ENCODE measurements at places on chromosomes 16 and 17. TPM values are rescaled to one million over a fixed set of nuclear protein-coding genes. Genes with fewer than 3 reads are reported as not detected.

DOC2B gene
- 44.9 TPM for total RNA-seq

KRTAP17-1 gene
- not detected for total RNA-seq

TMED6 gene
- not detected for total RNA-seq

TBC1D3G gene
- not detected for total RNA-seq

TBC1D3I gene
- total RNA-seq: 0.26 TPM

CACNG1 gene
- not detected for total RNA-seq

NDRG4 gene
- 26.5 TPM for total RNA-seq

TPSAB1 gene
- 395 TPM for total RNA-seq

ABCC11 gene
- 0.57 TPM for total RNA-seq

KRTAP4-5 gene
- not detected for total RNA-seq

DLX3 gene
- 0.76 TPM for total RNA-seq

NOG gene
- not detected for total RNA-seq

MYH1 gene
- not detected for total RNA-seq

KRT12 gene
- total RNA-seq: not detected

PTX4 gene
- not detected for total RNA-seq

CDH5 gene
- total RNA-seq: 6.5 TPM

SIRT7 gene
- 52.6 TPM for total RNA-seq

HSF4 gene
- 23.0 TPM for total RNA-seq

PNPO gene
- total RNA-seq: 25.6 TPM

GRCh38 chr17:61160789-61161445 lies 238.7 kb upstream of the TBX2 start:
- no peak for DNase-seq

DNA sequence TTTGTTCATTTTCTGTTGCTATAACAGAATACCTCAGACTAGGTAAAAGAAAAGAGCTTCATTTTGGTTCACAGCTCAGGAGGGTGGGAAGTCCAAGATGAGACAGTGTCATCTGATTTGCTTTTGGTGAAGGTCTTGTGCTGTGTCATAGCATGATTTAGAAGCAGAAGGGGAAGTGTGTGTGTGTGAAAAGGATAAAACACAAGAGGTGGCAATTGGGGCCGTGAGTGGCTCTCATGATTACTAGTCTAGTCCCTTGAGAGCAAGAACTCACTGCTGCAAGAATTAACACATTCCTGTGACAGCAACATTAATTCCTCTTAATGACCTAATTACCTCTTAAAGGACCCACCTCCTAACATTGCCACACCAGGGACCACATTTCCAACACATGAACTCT lies 8.3 kb downstream of the SLC35G3 start:
- no peak for DNase-seq

GRCh38 chr16:67862623-67863583 lies 9.9 kb upstream of the EDC4 start:
- DNase-seq: no peak

- no peak for DNase-seq
These were observed 615.3 kb downstream of the TOX3 start for GRCh38 chr16:51931653-51932052.

- DNase-seq: no peak
These were observed 40.6 kb upstream of the ARL6IP1 start for GRCh38 chr16:18841833-18842525.

GRCh38 chr17:68356949-68357455 lies 65.7 kb downstream of the ARSG start:
- DNase-seq: no peak

- no peak for DNase-seq
These were observed 348.1 kb downstream of the FOXL1 start for GRCh38 chr16:86926181-86927094.

DNA sequence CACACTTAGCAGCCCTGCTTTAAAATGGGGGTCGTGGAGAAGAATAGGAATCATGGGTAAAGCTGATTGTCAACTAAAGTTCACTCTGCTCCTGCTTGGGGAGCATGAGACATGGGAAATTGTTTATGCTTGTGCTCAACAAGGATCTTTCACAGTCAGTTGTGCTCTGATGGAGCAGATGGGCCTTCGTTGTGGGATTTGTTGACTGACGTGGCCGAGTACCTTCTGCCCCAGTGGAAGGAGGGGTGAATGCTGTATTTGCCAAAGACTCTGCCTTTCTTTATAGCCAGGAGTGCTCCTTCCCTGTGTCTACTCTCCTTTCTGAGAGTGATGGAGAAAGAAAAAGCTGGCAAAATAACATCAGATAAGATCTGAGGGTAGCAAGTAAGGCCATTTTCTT lies 11.4 kb downstream of the ARSG start:
- no peak for DNase-seq

- DNase-seq: no peak
These were observed 713.2 kb downstream of the CDH11 start for GRCh38 chr16:64408699-64409098.

- DNase-seq: no peak
These were observed 121.5 kb downstream of the PCTP start for GRCh38 chr17:55872374-55872773.

- DNase-seq: no peak
These were observed 13.0 kb upstream of the SCIMP start for GRCh38 chr17:5247621-5248020.

- DNase-seq: no peak
These were observed 409.8 kb downstream of the CDH11 start for GRCh38 chr16:64712026-64712425.

GRCh38 chr17:81391293-81391935 lies 3.8 kb upstream of the BAHCC1 start:
- DNase-seq: no peak

GRCh38 chr16:28309811-28310311 lies 17.5 kb downstream of the SBK1 start:
- no peak for DNase-seq

DNA sequence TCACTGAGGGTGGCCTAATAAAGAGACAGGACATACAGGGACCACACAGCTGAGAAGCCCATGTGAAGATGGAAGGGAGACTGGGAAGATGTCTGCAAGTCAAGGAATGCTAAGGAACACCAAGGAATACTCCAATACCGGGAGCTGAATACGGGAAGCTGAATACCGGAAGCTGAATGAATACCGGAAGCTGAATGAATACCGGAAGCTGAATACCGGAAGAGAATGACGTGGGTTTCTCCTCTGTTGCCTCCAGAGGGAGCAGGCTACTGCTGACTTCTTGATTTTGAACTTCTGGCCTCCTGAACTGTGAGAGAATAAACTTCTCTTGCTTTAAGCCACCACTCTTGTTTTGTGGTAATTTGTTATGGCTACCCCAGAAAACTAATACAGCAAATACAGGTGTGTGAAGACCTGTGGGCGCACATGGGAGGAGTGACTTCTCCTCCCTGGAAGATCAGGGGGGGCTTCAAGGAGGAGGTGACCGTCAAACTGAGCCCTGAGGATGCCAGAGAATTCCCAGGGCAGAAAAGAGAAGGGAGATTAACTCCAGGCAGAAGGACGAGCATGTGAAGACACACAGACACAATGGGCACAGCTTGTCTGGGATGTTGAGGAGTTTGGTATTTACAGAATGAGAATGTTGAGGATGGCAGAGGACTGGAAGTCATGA lies 259.9 kb downstream of the IRF8 start:
- no peak for DNase-seq

DNA sequence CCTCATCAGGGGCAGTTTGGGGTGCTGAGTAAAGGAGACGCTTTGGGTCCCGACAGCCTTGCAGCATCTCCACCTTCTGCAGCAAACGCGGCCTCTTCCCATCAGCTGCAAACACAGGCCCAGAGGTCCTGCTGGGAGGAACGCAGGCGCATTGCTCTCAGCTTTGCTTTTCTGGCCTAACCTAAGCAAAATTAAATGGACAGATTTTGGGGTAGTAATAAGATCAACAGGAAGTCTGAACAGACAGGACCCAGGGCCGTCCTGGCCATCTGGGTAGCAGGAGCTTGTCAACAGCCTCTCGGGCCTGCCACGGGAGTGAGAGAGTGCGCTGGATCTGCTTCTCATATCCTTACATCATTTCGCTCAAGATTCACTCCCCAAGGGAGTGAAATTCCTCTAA lies 7.2 kb downstream of the NUBP1 start:
- DNase-seq: no peak

- DNase-seq: no peak
These were observed 448.1 kb upstream of the DYNLRB2 start for GRCh38 chr16:80092681-80093080.

DNA sequence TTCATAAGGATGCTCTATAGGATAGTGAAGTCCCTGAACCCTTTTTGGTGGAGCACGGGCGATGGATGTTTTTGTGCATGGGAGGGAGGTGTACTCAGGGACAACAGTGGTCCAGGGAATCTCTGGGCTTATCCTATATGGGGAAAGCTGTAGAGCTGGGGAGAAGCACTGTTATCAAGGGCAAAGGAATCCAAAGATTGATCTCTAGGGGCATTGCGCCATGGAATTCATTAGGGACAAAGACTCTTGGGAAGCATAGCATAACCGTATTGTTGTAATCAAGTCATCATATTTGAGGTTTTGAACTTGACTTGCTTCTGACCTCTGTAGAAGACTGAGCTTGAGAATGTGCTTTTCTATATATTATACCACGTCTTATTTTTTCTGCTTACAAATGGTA lies 172.9 kb upstream of the ZFHX3 start:
- no peak for DNase-seq

DNA sequence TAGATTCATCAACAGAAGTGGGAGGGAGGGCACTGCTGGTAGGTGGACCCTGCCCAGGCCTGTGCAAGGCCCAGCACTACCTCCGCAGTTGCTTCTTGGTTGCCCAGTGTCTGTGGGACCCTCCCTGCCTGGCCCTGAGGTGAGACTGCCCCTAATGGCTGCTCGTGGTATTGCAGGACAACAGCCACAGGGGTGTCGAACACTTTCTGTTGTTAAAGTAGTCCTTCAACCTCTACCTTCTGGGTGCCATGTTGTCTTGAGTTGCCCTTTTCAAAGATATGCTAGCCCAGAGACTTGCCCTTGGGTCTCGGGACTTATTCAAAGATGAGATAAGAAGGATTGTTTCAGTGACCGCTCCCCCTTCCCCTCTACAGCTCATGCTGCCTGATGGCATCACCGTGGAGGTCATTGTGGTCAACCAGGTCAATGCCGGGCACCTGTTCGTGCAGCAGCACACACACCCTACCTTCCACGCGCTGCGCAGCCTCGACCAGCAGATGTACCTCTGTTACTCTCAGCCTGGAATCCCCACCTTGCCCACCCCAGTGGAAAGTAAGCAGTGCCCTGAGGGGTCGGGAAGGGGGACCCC lies 29.1 kb downstream of the AKAP1 start:
- DNase-seq: no peak

DNA sequence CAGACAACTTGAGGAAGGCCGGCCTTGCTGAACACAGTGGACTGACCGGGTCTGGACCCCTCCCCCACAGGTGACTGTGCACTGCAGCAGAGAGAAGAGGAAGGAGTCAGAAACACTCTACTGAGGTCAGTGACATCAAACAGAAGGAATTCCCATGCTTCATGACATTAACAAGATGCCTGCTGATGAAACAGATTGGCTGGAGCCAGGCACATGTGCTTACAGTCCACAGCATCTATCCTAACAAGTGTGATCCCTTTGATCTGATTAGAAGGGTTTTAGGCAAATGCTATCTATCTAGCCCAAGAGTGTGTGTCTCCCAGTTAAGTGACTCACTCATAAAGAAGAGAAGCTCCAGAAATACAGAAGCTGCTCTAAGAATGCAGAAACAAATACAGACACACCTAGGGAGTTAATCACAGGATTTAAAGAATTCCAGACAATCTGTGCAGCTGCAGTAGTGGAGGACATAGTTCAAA lies 90.2 kb downstream of the SYCE1L start:
- DNase-seq: no peak

GRCh38 chr16:27505297-27506236 lies 44.1 kb downstream of the GTF3C1 start:
- no peak for DNase-seq

GRCh38 chr17:83149029-83149725 lies 69.8 kb downstream of the METRNL start:
- no peak for DNase-seq

- DNase-seq: no peak
These were observed 40.2 kb downstream of the NLRP1 start for GRCh38 chr17:5544115-5544514.

DNA sequence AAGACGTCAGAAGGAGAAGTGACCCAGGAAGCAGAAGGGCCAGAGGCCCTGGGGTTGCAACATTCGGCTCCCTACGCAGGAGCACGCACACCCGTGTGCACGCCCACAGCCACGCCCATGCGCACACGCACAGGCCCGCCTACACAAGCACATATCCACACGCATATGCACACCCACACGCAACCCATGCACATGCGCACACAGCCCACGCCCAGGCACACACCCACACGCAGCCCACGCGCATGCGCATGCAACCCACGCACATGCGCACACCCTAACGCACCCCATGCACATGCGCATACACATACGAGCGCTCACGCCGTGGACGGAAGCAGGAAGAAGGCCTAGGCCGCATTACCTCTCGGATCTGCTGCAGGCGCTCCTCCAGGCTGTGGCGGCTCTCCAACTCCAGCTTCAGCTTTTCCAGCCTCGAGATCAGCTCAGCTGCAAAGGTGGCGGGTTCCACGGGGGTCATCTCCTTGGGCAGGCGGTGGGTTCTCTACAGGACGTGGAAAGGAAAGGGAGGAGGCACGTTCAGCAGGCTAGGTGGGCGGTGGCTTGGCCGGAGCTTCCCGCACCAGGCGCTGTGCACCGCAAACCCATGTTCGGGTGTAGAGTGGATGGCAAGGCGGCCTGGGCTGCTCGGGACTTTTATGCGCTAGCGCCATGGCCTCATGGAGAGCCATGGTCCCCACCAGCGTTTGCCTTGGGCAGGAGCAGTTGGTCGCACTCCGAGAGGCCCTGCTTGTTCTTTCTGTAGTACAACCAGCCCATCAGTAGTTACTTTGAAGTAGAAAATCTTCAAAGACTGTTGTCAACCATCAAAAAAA lies 23.4 kb downstream of the AXIN2 start:
- DNase-seq: no peak

DNA sequence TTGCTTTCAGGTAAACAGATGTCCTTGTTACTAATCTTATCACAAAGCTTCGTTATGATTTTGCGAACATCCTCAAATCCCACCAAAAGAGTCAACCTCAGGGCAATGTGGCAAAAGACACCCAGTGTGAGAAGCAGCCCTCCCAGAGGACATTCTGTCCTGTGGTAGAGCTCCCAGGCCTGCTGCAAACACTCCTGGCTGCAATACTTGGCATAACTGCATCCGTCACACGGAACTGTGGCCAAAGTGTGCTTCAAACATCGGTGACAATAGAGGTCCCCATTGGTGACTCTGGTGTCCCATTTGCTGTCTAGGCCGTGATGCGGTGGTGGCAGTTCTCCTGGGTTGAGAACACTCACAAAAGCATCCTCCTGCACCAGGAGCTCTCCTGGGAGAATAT lies 29.5 kb downstream of the SMYD4 start:
- no peak for DNase-seq

DNA sequence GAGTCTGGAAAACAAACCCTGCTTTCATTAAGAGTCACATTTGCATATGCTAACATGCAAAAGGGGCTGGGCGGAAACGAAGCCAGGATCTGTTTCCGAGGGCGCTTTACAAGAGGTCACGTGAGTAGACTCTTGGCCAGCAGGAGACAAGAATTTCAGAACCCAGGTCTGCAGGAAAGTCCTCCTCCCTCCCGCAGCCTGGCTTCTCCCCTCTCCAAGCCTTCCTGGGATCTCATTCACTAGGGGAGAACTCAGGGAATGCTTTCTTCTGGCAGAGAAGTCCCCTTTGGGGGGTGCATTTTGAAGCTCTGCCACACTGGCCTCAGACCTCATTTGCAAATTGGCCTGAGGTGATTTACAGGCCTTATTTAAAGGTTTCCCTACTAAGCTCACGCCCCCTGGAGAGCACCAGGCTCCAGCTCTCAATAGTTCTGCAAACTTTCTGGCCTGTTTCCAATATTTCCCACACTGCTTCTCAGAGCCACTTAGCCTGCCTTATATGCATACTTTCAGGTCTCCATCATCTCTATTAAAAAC lies 57.2 kb upstream of the CACNG5 start:
- no peak for DNase-seq
